ENCODE measurements at places on chromosomes 1 and 21.

DNA sequence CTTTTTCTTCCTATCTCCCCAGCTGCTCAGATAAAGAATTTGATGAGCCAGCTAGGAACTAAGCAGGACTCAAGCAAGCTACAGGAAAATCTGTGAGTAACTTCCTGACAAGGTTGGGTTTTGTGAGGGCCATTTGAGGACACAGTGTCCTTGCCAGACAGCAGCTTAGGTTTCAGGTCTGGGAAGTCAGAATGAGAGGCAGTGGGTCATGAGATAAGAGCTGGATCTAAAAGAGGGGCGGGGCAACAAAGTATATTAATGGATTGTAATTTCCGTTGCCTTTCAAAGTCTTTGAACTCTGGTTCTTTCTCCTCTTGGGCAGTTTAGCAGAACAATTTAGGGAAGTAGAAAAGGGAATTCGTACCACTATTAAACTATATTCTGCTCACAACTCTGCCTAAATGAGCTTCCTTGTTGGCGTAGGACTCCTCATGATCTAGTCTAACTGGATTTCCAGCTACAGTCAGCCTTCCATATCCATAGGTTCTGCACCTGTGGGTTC is 16.6 kb downstream of the STX12 start:
- DNase-seq: no peak

DNA sequence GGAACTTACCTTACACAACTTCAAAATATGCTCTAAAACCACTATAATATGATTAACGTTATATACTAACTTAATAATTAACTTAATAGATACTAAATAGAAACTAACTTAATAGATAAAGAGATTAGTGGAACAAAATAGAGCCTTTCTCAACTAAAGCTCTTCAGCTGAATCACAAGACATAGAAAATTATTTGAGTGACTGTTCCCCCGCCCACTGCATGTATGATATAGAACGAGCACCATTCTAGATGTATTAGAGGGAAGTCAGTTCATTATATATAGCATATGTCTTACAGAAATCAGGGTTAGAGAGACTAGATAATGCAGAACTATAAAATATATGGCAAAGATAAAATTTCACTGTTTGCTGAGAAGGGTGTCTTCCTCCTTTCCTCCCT is 16.3 kb downstream of the LYPLAL1 start:
- DNase-seq: no peak

- DNase-seq: no peak
These were observed 148.6 kb downstream of the PPIAL4G start for GRCh38 chr1:148334339-148335130.

- no peak for DNase-seq
These were observed 282.9 kb downstream of the PBX1 start for GRCh38 chr1:164841702-164842465.

DNA sequence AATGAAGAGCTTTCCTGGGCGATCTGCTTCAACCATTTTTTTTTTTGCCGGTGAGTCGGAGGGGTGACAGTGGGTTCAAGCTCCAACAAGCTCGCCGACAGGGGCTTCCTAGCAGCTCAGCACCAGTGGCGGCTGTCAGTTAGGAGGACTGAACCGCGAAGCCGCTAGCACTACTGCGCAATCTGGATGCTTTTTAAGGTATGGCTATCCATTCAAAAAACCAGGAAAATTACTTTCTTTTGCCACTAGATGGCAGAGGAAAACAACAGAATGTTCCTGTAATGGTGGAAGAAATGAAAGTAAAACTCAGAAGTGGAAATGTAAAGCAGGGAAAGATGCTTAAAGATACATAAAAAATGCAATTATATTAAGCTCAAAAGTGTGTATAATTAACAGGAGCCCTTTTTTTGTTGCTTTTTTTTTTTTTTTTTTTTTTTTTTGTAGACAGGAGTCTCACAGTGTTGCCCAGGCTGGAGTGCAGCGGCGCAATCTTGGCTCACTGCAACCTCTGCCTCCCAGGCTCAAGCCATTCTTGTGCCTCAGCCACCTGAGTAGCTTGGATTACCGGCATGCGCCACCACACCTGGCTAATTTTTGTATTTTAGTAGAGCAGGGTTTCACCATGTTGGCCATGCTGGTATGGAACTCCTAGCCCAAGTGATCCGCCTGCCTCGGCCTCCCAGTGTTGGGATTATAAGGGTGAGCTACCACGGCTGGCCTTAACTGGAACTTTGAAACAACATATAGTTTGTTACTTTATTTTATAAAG is 8.5 kb downstream of the KYAT3 start:
- DNase-seq: no peak

GRCh38 chr1:115714572-115715141 is 53.9 kb downstream of the CASQ2 start:
- no peak for DNase-seq

DNA sequence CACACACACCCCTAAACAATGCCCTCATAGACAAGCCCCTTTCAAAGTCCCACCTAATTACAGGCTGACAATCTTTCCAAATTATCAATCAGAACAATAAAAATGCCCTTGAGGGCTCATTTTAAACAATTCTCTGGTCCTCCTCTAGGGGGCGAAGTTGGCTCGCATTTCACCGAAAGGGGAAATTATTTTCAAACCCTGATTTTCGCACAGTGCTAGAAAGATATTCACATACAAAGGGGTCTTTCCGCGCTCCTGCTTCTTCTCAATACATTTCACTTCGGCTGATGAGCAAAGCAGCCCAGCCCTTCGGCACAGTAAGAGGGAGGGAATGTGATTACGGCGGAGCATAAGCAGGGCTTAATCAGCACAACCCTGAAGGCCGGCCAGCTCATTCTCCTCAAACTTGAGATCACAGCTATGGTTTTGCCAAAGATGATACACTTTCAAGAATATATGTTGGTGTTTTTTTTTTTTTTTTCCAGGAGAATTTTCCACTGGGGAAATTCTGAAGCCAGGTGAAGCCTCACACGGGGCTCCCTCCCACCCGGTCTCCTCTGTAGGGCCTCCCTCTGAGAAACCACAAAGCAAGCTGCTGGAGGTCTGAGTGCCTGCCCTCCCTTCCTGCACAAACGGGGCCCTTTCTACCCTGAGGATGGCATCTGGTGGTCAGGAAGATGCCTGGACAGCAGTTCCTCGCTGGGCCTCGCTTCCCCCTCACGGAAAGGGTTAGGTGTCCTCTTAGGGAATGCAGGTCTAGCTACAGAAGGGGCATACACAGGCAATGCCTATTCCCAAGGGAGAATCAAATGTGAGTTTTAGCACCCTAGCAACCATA is 66.9 kb downstream of the GNG12 start:
- DNase-seq: no peak

DNA sequence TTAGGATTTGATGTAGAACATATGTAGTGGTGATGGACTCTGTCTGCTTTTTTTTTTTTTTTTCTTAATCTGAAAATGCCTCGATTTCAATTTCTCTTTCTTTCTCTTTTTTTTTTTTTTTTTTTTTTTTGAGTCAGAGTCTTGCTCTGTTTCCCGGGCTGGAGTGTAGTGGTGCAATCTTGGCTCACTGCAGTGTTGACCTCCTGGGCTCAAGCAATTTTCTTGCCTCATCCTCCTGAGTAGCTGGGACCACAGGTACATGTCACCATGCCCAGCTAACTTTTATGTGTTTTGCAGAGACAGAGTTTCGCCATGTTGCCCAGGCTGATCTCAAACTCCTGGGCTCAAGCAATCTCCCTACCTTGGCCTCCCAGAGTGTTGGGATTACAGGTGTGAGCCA is 17.4 kb downstream of the MAST2 start:
- DNase-seq: no peak

GRCh38 chr21:45421071-45421845 is 16.3 kb downstream of the COL18A1 start:
- no peak for DNase-seq
